Cardiac fibroblast (primary cell): ENCODE measurements at places on chromosomes 11 and 22.

GRCh38 chr22:30535182-30535581 lies 11.4 kb downstream of the SEC14L6 start:
- DNase-seq: no peak

- no peak for DNase-seq
Observed at GRCh38 chr11:131910178-131910522, 539.7 kb downstream of the NTM start.

DNA sequence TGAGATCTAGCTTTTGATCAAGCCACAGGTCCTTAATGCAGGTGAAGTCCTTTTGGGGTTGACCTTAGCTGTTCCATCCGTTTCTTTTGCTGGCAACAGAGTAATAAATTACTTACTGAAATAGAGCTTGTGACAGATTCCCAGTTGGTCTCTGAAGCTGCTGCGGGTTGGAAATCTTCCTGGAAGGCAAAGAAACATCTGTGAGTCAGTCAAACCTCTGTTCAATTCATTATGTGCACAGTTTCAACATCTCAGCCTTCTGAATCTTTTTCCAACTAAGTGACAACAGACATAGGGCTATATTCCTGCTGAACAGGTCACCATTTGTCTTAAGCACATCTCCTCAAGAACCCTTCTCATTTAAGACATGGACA lies 88.9 kb upstream of the DDI1 start:
- peak; percentile 50 for DNase-seq

GRCh38 chr11:112343368-112344039 lies 82.8 kb upstream of the PLET1 start:
- peak; percentile 41 for DNase-seq

DNA sequence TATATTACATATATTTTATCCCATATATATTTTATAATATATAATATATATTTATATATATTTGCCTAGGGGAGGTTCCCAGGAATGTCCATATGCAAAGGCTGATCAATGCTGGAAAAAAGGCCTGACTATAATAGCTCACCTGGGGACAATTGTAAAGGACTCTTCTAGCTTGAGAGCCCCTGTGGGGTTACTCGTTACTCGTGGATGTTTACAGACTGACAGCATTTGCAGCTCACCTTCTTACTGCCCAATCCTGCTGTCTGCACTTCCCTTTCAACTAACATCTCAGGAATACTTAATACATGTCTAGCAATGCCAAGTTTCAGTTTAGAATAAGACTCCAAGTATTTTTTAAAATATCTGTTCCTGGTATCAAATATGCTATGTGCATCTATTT lies 1365.4 kb upstream of the RAG2 start:
- DNase-seq: no peak

- DNase-seq: no peak
Observed at GRCh38 chr11:1792461-1792860, 28.7 kb upstream of the CTSD start.

GRCh38 chr11:36602135-36602534 lies 4.1 kb upstream of the RAG2 start:
- no peak for DNase-seq

- no peak for DNase-seq
Observed at GRCh38 chr22:22450343-22450839, 58.2 kb downstream of the ZNF280B start.

DNA sequence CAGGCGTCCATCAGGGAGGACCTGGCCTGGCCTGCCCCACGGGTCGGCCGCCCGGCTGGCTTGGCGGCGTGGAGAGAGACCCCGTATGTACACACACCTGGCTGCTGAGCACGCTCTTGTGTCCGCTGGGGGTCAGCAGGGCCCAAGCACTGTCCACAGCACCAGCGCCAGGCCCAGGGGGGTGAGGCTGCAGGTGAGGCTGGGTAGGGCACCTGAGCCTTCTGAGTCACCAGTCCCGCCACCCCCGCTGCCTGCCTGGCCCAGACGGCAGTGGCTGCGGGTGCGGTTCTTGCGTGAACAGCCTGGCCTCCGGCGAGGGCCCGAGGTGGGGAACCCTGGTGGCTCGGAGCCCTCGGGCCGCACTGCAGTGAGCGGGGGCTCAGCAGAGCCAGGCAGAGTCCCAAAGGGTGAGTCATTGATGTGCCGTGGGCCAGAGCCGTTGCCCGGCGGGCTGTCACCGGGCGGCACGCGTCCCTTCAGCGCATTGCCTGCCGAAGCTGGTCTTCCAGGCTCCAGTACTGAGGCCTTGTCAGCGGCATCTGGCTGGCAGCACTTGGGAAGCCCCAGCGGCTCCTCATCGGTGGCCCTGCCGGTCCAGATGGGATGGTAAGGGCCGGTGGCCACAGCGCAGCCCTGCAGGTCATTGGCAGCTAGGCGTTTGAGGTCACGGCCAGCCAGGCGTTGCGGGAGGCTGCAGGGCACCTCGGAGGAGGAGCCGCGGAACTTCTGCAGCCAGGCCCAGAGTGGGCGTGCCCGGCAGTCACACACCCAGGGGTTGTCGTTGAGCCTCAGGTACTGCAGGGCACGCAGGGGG lies 26.3 kb downstream of the RTN4R start:
- no peak for DNase-seq

DNA sequence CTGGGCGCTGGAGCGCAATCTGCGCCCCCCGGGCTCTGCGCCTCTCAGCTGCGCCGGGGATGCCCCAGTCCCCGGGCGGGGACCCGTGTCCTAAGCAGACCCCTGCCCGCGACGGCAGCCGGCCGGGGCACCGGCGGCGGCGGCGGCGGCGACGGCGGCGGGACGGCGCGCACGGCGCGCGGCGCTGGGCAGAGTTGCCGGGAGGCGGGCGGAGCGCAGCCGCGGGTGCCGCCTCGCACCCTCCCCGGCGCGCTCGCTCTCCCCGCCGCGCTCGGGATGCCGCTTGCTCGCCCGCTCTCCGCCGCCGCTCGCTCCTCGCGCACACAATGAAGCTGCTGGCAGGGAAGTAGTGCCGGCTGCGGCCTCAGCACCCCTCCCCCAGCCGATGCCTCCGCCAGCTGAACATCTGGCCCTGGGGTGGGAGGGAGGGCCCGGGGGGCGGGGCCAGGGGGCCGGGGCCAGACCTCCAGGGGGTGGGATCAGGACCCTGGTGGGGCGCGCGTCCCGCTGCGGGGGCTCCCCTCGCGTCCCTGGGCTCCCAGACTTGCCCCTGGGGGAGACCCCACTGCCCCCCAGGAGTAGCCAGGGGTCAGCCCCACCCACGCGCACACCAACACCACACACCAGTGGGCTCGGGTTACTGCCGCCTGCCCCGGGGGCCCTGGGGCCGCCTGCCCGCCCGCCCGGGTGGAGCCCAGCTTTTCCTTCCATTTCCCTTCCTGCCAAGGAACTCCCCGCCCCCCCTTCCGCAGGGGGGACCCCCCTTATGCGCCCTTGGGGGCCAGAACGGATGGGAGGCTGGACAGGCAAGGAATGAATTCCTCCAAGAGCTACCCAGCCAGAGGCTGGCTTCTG lies at the start of gene RCOR2:
TSS of gene RCOR2 (minus strand) at position 328 of the 855 bp plus-strand sequence. CDS start 708 bp downstream, outside the sequence.
- peak; percentile 80 for DNase-seq

- DNase-seq: no peak
Observed at GRCh38 chr11:1878137-1879031, 13.3 kb downstream of the PRR33 start.

- no peak for DNase-seq
Observed at GRCh38 chr11:33689085-33689484, 11.5 kb downstream of the C11orf91 start.

GRCh38 chr22:21898354-21898896 lies 31.0 kb upstream of the MAPK1 start:
- DNase-seq: no peak

GRCh38 chr11:133956650-133957633 lies at the start of gene IGSF9B:
IGSF9B (minus strand) TSS chr11:133956968; CDS start chr11:133956754, 214 bp downstream.
- DNase-seq: peak; percentile 57

GRCh38 chr11:70033711-70034070 lies 44.4 kb upstream of the ANO1 start:
- DNase-seq: no peak

DNA sequence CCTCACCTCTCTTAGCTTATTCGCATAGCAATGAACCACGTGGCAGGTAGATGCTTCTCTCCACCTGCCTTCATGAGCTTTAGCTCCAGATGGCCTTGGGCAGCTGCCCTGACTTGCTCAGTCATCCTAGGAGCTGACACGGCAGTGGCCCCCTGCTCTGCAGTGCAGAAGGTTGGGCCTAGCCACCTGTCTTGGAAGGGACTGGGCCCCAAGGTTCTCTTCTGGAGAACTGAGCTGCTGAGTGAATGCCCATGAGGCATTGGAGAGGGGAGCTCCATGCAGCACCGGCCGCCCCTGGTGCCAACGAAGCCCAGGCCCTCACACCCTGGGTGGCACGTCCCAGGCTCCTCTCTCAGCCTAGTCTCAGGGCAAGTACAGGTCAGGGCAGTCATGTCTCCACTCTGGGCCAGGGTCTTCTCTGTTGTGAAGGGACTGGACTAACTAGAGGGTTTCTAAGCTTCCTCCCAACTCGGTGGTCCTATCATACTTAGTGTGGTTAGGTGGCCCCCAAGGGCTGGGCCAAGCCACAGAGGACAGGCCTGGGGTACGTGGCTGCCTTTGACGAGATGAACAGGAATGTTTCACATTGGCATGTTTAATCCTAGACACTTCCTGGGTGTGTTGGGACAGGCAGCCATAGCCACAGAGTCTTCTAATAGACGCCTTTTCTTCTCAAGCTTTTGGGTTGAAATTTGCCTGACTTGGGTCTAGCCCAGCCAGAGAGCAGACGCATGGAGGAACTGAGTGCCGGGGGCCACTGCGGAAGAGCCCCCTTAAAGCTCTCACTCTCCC lies 47.9 kb downstream of the ALX4 start:
- no peak for DNase-seq

- no peak for DNase-seq
Observed at GRCh38 chr22:23779731-23780130, 7.0 kb upstream of the SMARCB1 start.

- DNase-seq: no peak
Observed at GRCh38 chr11:79264284-79264683, 176.5 kb downstream of the TENM4 start.

GRCh38 chr11:122763108-122763507 lies 75.2 kb upstream of the CRTAM start:
- DNase-seq: no peak

DNA sequence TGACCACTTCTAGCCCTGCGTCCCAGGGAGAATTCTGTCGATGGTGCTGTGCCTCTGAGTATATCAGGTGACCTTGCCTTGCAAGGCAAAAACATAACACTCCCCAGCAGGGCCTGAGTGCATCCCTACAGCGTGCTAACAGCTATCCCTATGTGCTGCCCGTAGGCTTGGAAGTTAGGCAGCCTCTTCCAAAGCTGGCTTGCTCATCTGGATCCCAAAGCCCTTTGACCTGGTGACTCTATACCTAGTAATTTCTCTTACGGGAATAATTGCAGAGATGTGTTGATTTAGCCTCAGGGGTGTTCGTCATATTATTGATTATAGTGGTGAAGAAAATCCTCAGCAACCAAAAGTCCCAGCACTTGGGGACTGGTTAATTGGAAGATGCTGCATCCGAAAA lies 32.6 kb upstream of the CRYBB3 start:
- DNase-seq: no peak

DNA sequence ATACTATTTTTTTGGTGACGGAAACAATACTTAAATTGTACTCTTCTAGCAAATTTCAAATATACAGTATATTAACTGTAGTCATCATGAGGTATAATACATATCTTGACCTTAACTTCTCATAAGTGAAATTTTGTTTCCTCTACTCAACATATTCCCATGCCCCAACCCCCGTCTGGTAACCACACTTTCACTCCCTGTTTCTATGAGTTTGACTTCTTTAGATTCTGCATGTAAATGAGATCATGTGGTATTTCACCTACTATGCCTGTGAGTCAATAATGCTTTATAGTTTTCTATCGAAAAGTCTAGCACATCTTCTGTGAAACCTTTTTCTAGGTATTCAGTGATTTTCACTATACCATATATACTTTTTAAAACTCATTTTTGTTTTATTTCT lies 663.2 kb downstream of the CNTN5 start:
- no peak for DNase-seq

- DNase-seq: peak; percentile 70
Observed at GRCh38 chr22:50326956-50327710, at the start of gene DENND6B. DENND6B (minus strand) TSS chr22:50327012; CDS start chr22:50326988, 24 bp downstream.

DNA sequence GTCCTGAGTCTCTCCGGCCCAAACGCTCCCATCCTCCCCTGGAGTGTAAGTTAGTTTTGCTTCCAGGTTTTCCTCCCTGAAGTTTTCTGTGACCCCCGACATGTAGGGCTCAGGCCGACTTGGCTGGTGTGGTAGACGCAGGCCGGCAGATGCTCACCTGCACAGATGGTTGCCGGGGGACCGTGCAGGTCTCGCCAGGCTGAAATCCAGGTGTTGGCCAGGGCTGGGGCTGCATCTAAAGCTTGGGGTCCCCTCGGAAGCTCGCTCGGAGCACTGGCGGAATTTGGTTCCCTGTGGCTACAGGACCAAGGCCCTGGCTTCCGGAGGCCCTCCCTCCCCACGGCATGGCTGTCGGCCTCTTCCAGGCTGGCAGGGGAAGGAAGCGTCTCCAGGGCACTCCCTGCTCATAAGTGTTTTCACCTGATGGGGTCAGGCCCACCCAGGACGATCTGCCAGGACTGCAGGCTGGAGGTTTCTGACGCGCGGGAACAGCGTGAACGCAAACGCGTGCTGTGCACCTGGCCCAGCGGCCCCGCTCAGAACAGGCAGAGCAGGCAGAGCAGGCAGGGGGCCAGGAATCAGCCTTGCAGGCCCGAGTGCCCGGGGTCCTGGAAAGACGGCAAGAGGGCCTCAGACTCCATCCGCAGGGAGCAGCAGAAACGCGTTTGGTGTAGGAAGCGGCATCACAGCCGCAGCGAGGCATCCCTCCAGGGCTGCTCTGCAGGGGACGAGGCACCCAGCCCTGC lies 258.2 kb downstream of the BRD1 start:
- DNase-seq: no peak

- peak; percentile 8 for DNase-seq
Observed at GRCh38 chr11:29914203-29914930, 102.5 kb downstream of the KCNA4 start.

DNA sequence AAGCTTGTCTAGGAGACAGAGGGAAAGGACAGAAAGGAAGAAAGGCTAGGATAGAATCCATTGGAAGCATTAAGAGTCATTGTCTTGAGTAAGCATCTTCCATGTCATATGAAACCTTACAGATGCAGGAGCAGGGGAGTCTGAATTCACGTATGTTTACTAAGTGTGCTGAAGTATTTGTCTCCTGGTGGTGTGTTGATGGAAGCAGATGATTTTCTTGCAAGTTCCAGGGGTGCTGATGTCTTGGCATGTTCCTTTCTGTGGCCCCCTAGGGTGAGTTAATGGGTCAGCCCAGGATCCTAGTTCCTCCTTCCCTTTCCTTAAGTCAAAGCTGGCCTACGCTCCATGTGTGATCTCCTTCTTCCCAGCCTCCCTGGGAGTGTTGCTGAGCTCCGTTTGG lies 110.2 kb downstream of the TEAD1 start:
- no peak for DNase-seq

GRCh38 chr11:75667831-75668450 lies 897 bp downstream of the MAP6 start:
- DNase-seq: peak; percentile 38

DNA sequence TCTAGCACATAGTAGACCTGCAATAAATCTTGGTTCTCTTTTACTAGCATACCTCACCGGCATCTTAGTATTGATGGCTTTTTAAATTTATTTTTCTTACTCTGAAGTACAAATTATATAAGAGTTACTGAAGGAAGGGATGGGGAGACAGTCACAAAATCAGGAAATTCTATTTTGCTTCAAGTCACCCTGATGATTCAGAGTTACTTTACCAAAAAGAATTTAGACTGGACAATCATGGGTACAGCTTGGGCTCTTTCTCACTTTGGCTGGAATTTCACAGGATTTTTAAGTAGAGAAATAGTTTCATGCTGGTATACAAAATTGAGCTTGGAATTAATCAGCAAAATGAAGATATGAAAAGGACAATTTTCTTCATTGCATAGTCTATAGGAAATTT lies 919.2 kb downstream of the METTL15 start:
- peak; percentile 43 for DNase-seq
